ENCODE measurements at places on chromosomes 11 and 22. TPM values are rescaled to one million over a fixed set of nuclear protein-coding genes. Genes with fewer than 3 reads are reported as not detected.

DNA sequence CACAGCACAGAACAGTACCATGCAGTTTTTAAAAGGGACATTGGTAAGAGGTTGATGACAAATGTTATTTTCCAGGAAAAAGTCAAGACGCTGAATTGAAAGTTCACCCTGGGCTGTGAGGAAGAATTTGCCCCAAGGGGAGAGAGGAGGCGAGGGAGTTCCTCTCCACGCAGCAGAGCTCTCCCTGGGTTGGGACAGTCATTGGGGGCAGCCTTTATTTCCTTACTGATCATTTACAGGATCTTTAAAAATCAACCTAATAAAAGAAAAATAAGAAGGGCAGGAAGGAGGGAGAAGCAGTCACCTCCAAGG, 49.9 kb upstream of the WNT7B start:
- no peaks in the 10 kb centered on the region for H3K36me3 ChIP-seq
- no peak overlapping the region for H3K4me3 ChIP-seq
- peaks cover 21% of the 10 kb centered on the region for H3K4me1 ChIP-seq
- no peak overlapping the region for H3K27ac ChIP-seq
- DNase-seq = no peak
- peaks cover 17% of the 10 kb centered on the region for H3K27me3 ChIP-seq

GRCh38 chr11:15735706-15736105, 620.6 kb downstream of the SOX6 start:
- H3K27ac ChIP-seq = no peak overlapping the region
- no peaks in the 10 kb centered on the region for H3K36me3 ChIP-seq
- H3K4me3 ChIP-seq = no peak overlapping the region
- peaks cover 12% of the 10 kb centered on the region for H3K4me1 ChIP-seq
- H3K27me3 ChIP-seq = no peaks in the 10 kb centered on the region

The TRPM5 gene
- not detected for total RNA-seq

DNA sequence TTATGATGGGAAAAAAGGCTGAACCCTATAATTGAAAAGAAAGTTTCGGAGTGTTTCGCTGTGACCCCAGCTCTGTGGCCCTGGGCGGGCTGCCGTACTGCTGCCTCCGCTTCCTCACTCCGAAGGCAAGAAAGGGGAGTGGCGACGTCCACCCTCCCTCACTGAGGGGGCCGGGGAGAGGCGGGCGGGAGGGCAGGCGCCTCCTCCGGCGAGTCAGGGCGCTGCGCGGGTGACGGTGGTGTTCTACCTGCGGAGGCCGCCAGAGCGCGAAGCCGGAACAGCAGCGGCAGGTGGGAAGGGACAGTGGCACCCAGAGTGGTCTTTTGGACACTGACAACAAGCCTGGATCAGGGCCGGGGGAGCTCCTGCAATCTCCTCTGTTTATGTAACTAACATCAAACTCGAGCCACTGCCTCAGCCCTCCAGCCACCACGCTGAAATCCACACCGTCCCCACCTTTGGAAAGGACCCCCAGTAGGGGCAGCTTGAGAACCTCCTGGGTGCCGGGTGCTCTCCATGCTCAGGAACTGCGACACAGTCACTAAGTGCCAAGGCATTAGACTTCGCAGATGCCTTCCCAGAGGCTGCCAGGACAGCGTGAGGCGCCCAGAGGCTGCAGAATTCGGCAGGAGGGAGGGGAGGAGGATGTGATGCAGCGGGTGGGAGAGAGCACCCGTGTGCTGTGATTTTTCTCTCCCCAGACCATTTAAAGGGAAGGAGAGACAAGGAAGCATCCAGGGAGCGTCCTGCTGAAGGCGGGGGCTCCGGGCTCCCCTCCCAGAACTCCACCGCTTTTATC, 25.5 kb downstream of the BID start:
- H3K27me3 ChIP-seq = no peaks in the 10 kb centered on the region
- no peak overlapping the region for H3K27ac ChIP-seq
- H3K4me1 ChIP-seq = peaks cover 5% of the 10 kb centered on the region

All from SJSA1 (cell line).